ENCODE measurements at places on chromosomes 11 and 22. TPM values are rescaled to one million over a fixed set of nuclear protein-coding genes. Genes with fewer than 3 reads are reported as not detected.

DNA sequence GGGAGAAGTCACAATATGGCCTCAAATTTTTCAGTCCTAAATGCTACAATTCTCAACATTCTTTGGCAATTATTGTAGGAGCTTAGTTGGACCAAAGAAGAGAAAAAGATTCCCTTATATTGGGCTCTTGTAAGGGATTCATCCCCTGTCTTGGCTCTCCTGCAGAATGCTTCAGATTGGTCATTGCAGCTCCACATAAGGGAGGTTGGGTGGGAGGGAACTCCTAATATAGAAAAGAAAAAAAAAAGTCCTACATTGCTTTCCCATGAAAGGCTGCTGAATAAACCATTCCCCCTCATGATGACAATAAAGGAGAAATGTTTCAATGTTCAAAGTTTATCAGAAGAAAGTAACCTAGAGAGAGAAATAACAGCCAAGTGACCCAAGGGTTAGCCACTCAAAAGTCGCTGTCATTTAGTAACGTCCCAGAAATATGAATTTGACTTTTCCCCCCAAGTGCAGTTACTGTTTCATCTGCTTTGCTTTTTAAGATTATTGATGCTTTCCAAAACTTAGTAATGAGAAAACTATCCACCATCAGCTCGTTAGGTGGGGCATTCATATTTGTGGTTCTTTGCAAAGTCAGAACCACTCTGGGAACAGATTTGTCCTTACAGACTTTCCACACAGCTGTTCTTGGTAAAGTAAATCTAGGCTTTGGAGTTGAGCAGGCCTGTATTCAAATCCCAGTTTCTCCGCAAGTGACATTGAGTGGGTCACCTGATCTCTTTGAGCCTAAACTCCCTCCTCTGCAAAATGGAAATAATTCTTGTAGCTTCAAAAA lies 5.0 kb upstream of the SLC1A2 start:
- no peak for DNase-seq

GRCh38 chr22:21937041-21937820 lies 15.4 kb downstream of the PPM1F start:
- DNase-seq: no peak

DNA sequence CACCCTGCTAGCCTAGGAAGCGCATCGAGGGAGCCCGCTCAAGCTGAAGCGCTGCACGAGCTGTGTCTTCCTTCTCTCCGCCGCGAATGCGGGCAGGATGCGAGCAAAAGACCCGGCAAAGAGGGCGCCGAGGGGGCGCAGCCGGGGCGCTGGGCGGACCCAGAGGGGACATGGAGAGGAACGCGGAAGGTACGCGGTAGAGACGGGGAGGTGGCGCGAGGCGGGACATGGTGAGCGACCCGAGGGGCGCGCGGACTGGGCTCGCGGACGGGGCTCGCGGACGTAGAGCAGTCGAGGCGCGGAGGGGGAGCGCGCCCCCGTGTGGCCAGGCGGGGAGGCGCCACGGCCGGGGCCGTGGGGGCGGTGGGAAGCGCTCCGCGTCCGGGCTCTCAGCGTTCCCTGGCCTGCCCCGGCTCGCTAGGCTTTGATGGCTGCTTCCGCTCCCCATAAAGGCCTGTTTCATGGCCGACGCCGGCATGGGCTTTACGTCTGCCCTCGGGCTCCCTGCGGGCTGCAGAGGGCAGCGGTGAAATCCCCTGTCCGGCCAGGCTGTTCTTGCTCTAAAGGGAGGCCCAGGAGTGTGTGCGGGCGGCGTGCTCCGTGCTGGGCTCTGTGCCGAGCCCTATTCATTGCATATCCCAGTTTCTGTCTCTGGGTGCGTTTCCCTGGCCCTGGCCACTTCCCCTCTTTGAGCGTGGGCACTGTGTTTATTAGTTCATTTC lies 31.2 kb upstream of the TRIM29 start:
- no peak for DNase-seq

- no peak for DNase-seq
Observed at GRCh38 chr11:73228268-73229134, 10.4 kb downstream of the P2RY2 start.

DNA sequence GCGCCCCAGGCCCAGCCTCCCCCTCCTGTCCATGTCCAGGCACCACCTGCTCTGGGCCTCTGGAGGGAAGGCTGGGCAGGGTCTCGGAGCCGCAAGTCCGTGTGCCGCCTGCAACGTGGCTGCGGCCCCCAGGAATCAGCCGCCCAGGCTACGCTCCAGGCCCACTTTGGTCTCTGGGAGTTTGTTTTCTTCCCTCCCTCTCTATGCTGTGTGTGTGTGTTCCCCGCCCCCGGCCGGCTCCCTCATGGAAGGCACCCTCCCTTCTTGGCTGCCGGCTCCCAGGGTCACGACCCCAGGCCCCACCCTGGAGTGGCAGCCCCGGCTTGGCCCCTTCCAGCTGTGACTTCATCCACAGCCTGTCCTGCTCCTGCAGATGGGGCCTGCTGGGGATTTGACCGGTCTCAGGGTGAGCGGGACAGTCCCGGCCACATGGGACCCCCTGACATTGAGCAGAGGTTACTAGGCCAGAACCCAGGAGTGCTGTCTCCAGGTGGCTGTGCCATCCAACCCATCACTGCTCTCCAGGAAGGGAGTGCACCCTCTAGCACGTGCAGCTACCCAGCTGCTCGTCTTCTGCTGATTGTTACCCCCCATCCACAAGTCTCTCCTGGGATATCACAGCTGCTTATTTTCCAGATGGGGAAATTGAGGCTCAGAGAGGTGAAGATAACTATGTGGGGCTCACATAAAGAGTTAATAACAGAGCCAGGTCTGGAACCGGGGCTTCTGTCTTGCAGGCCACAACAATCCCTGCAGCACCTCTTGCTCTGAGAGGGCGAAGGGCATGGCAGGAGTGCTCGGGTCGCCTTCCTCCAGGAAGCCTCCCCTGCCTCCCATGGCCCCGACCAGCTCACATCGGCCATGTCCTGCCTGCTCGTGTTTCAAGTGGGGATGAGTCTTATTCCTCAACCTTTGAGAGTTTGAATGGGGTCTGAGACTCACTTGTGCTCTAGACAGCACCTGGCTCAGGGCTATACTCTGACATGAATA lies 2.8 kb upstream of the LIF start:
- peak; percentile 51 for DNase-seq

DNA sequence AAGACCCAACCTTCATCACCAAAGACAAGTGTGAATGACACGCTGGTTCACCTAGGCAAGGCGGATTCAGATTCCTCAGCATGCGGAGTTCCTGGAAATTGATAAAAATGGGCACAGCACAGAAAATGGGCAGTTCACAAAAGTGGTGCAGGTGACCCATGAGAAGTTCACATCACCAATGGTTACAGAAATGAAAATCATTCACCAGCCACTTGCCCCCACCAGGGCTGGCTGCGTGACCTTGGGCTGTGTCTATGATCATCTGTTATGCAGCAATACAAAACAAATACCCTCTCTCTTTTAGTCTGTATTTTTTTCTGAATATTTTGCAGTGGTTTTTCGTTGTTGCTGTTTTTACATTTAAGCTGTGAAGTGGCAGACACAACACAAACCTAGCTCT lies 415.9 kb downstream of the TBC1D22A start:
- no peak for DNase-seq

DNA sequence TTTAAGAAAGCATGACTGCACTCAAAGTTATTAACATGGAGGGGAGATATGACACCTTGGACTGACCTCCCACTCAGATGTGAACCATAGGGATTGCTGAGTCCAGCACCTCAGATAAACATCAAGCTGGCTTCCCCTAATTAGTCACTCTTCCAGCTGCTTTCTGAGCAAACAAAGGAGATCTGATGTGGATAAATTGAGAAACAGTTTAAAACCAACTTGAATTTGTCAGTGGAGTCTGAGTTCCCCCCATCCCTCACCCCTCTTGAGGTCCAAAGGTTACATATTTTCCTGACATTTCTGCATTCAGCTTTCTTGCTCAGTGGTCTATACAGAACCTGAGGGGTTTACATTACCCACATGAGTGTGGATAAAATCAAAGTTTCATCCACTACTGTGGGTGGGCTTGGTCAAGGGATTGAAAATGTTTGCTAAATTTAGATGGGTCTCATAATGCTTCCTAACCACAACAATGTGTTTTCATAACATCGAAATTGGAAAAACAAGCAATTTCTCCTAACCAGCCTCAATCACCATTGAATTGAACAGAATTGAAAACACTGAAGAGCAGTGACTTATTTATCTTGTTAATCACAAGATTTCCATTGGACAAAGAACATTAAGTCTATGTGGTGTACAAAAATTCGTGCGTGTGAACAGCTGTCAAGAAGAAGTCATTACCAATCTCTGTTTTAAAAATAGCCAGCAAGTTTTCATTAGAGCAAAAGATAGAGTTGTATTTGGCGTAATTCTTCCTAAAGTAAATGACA lies 292.3 kb downstream of the METTL15 start:
- DNase-seq: no peak

DNA sequence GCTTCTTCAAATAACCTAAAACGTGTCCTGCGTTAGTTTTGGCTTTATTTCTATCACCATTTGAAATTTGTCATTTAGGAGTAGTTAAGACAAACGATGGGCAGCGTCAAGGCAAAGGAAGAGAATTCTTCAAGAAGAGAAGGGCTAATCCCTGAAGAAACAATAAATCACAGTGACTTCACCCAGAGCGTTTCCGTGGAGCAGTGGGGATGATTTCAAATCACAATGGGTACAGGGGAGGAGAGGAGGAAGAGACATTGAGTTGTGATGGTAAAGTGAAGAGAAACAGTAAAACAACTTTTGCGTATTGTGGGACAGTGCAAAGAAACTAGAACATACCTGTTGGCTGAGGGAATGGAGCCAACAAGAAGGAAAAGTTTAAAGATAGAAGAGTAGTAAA lies 9.7 kb downstream of the PDGFD start:
- DNase-seq: no peak

DNA sequence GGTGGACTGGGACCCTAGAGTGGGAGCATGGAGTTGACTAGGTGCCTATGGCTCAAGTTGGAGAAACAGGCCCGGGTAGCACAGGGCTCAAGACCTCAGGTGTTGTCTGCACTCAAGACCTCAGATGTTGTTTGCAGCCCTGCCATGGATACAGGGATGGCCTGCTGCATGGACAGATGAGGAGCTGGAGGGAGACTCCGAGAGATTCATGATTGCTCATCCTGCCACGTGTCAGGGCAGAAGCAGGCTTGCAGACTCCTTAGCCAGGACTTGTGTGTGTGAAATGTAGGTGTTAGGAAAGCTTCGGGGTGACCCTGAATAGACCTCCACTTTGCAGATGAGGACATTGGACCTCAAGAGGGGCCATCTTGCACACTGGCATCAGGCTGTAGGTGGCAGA lies 921 bp downstream of the CCDC116 start:
- no peak for DNase-seq

GRCh38 chr11:107623183-107623582 lies 32.2 kb downstream of the ELMOD1 start:
- DNase-seq: no peak

GRCh38 chr11:93216511-93217101 lies 18.8 kb upstream of the SLC36A4 start:
- DNase-seq: no peak

- DNase-seq: no peak
Observed at GRCh38 chr11:7170431-7170830, 81.3 kb upstream of the SYT9 start.

GRCh38 chr11:15943418-15944197 lies 412.7 kb downstream of the SOX6 start:
- DNase-seq: no peak

DNA sequence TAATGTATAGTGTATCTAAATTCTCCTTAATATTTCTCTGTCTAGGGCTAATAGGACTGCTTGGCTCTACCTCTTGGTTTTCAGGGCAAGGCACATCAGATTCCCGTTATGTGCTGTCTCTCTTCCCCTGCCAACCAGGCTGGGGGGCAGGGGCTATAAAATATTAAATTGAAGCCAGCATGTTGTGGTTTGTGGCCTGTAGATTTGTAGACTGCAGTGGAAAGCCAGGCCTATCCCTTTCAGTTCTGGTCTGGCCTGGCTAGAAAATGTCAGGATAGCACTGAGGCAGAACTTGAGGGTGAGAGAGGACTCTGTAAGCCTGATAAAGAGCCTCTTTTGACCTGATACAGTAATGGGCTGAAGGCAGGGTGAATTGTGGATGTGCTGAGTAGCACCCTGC lies 14.4 kb upstream of the GRK2 start:
- no peak for DNase-seq

DNA sequence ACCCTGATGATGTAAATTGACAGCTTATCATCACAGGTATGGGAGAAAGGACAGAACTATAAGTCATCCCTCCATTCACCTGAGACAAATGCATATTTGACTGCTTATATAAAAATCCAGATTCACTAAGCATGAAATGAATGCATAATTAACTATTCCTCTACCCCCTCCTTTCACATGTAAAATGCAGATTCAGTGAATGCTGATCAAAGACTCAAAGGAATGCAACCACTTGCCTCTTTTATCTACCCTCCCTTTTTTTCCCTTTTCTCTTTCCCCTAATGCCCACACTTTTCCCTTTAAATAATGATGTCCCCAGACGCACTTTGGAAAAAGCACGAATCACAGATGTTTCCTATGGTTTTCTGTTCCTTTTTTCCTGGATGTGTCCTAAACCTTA lies 4.5 kb upstream of the PLAAT4 start:
- DNase-seq: no peak

GRCh38 chr11:64644647-64645275 lies 53.7 kb downstream of the SLC22A12 start:
- no peak for DNase-seq

DNA sequence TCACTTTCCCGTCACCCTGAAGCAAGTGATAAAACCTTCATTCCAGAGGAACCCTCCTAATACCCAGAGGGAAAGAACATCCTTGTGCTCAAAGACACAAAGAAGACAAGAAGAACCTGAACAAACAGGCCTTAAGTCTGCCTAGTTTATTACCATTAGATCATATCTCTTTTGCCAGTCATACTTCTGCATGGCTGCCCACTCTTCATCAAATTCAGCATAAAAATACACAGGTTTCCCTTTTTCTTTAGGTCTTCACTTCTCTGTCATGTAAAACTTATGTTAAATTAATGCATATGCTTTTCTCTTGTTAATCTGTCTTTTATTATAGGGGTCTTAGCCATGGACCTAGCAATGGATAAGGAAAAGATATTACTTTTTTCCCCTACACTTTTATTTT lies 459.7 kb downstream of the DLG2 start:
- no peak for DNase-seq

The ST13 gene
- 96.9 TPM for total RNA-seq

The OR51B5 gene
- not detected for total RNA-seq

The OR52I2 gene
- total RNA-seq: not detected

The TP53AIP1 gene
- not detected for total RNA-seq

The MS4A4A gene
- 39.5 TPM for total RNA-seq

The MAPK8IP2 gene
- total RNA-seq: 3.0 TPM

The CLTCL1 gene
- total RNA-seq: 35.9 TPM

The OR51E2 gene
- total RNA-seq: 0.42 TPM

Measured in tibial nerve (tissue), 4 donors.